Right ventricle myocardium inferior (tissue), 1 donor: ENCODE measurements at places on chromosomes 7 and 10.

DNA sequence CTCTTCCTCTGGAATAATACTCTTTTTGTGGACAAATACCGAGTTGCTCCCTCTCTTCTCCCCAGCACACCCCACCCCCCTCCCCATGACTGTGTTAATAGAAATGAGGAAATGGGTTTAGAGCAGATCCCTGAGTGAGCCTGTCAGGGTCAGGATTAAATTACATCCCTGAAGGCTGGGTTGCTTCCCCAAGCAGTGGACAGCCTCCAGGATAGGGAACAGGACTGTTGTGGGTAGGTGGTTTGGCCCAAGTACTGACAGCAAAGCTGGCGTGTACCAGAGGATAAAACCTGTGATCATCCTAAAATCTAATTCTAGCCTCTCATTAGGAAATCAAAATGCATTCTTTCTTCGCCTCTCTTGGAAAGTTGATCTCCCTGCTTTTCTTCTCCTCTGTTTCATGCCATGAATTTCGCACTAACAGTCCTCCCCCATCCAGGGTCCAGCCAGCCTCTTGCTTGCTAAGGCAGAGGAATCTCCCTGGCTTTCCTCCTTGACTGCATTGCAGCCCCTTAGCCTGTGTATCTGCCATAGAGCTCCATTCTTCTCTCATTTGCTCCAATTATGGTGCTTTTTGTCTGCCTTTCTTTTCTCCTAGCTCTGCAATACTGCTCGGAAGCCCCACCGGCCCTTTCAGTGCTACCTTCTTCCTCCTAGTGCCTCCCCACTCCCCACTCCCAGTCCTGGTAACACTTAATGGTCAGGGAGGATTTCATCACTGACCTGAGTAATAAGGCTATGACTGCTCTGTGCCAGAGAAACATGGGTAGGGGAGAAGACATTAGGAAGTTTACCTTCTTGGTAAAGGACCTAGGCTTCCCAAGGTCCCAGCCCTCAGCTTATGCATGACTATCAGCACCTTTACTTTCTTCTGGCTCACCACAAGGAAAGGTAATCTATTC is 8.4 kb downstream of the LRRC4 start:
- DNase-seq: no peak

DNA sequence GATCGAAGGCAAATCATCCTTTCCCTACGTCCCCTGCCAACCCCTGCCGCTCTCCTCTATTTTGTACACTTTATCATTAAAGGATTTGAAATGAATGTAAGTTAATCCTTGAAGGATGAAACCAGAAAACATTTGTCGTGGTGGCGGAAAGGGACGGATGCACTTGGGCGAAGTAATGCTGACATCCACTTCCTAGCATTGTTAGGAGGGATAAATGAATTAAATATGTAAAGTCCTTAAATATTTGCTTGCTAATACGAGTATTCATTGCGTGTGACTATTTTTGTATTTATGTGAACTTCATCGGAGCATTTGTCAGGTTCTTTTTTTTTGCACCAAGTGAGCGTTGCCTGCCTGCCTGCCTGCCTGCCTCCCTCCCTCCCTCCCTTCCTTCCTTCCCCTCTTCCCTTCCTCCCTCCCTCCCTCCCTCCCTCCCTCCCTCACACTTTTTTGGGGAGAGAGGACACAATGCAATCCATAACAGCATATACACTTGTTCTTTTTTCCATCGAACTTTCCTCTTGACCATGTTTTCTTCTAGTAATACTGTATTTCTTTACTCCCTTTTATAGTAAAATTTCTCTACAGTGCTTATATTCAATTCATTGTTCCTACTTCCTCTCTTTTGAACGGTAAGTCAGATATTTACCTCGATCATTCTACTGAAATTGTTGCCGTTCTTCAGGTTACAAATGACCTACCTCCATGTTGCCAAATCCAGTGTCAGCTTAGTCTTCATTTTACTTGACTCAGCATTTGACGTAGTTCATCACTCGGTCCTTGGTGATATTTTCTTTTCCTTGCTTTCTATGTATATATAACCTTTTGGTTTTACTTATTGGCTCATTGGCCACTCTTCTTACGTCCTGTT is 831 bp downstream of the CCDC7 start:
- no peak for DNase-seq

DNA sequence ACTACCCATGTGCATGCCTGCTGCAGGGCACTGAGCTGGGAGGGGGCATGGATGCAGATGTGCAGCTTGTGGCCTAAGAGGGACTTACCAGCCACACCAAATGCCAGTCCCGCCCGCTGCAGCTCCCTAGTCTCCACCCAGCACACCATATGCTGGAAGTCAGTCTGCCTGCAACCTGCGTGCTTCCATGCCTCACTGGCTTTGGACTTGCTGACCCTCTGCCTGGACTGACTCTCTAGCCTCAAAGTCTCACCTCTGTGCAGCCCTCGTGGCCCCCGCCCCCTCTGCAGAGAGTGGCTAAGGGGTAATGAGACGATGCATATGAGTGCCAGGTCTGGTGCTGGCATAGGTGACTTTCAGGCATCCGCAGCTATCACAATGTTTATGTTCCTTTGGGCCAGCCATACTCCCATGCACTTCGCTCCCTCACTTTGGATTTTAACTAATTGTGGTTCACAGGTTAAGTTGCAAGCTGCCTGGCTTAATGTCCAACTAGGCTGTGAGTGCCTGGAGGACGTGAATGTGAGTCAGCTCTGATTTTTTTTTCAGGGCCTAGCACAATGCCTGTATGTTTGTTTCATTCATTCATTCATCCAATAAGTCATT is 21.7 kb downstream of the TRIM8 start:
- no peak for DNase-seq

GRCh38 chr10:96541921-96542320 is 28.2 kb upstream of the TLL2 start:
- DNase-seq: no peak

DNA sequence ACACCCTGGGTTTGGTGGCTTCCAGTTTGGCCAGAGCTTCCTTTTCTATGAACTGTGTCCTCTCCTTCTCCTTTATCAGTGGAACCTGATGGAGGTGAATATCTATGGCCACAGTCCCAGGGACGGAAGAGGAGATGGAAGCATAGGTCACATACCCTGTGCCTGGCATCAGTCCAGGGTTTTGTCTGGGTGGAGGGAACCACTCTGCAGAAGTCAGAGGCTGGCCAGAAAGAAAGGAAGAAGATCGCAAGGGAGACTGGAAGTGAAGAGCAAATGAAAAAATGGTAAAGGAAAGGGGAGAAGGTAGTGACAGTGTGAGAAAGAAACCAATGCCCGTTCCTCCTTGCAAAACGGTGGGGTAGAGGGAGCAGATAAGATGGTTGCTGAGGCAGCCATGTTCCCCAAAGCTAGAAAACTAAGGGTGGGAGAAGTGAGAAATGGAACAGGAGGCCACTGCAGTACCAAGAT is 77.9 kb upstream of the HECW1 start:
- DNase-seq: no peak
